ENCODE measurements at places on chromosomes 6 and 20.

GRCh38 chr6:109498052-109498451 is 15.0 kb upstream of the ZBTB24 start:
- DNase-seq: no peak

DNA sequence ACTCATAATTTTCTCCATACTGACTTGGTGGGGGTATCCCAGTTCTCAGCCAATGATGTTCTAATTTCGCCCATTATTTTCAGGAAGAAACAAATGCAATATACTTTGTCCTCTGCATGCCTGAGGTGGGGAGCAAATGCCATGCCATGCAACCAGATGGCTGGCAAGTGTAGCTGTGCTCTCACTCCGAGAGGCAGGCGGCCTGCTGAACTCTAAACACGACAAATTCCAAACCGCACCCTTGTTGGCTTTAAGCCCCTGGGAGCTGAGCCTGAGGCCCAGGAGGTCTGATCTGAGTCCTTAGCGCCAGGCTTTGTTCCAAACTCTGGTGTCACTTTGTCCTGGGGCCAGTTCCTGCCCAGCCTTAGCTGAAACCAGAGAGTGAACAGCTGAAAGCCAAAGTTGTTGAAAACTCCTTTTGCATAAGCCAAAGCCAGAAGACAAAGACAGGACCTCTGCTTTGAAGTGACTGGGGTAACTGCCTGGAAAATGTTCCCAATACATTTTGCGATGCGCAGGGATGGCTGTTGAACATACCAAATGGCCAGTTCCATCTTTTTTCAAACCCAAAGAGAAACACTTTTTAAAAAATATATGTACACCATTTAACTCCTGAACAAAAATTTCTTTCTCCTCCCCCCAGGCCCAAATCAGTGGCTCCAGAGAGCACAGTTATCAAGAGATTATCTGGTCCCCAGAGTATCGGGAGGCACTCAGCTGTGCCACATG is 46.2 kb downstream of the TTI1 start:
- no peak for DNase-seq

DNA sequence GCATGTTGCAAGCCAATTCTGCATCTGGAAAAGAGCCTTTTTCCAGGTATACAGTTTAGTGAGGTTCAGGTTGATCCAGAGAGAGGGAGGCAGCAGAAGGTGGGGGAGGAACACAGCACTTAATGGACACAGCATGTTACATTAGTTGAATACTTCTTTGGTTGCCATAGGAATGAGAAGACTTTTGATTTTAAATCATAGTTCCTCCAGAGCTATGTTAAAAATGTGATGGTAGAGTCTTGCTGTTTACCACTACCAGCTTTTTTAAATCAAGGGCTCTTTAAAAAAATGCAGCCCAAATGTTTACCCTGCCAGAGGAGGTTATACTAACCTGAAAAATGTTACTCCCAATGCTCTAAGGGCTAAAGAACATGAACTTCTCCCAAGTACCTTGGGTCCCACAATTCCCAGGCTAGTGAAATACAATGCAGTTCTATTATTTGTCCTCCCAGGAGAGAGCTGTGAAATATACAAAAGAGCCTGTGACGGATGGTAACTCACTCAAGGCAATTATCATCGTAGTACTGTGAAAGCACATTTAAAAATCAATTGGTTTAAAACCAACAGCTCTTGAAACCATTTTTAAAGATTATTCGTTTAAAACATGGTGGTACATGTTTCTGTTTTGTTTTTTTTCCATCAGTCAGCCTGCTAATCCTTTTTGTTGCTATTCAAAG is 6.9 kb upstream of the PHACTR1 start:
- no peak for DNase-seq

DNA sequence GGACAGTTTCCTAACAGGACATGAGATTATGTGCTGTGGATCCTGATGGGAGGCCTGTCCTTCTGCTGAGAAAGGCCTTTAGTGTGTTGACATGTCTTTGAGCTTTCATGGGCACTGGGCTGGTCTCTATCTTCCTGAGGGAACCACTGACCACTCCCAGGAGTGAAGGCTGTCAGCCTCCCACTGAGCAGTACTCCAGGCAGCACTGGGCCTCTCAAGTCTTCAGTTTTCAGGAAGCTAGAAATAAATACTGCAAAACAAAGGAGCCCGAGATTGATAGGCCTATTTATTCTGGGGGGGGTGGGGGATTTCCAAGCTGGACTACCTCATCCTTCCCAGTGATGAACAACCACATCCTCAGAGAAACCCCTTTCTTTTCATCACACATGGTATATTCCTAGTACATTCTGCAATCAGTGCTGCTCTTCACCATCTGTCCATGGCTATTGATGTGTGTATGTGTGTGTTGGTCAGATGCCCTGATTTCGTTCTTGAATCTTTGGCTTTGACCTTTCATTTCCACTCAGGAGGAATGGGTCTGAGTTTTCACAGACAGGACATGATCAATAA is 180.9 kb upstream of the SPTLC3 start:
- DNase-seq: no peak

GRCh38 chr6:45584127-45584526 is 206.4 kb upstream of the SUPT3H start:
- DNase-seq: no peak

- no peak for DNase-seq
Measured at GRCh38 chr6:160137130-160137988, 15.7 kb downstream of the SLC22A1 start.

GRCh38 chr20:48975955-48976354 is 54.4 kb downstream of the ARFGEF2 start:
- DNase-seq: no peak

DNA sequence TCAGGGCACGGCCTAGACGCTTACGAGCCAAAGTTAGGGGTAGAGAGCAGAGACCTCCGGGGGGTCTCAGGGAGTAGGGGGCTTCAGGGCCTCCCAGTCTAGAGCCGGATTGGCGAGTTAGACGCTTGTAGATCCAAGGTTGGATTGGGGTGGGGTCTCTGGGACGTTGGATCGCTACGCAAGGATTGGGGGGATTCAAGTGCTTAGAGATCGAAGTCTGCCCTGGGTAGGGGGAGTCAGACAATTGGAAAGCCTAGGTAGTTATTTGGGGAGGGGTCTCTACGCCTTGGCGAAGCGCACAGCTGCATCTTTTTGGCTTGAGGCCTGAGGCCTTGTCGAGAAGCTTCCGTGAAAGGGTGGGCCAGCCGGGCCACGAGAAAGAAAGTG is 469 bp downstream of the STX16 start:
- no peak for DNase-seq

DNA sequence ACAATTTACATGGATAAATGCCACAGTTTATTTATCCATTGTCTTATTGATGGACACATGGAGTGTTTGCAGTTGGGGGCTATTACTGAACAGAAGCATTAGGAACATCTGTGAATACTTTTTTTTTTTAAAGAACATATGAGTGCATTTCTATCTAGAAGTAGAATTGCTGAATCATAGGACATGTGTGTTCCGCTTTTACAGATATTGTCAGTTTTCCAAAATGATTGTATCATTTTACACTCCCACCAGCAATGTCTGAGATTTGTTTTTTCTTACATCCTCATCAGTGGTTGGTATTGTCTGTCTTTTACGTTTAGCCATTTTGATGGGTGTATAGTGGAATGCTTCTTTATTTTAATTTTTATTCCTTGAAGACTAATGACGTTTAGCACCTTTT is 42.0 kb upstream of the ASIP start:
- no peak for DNase-seq

DNA sequence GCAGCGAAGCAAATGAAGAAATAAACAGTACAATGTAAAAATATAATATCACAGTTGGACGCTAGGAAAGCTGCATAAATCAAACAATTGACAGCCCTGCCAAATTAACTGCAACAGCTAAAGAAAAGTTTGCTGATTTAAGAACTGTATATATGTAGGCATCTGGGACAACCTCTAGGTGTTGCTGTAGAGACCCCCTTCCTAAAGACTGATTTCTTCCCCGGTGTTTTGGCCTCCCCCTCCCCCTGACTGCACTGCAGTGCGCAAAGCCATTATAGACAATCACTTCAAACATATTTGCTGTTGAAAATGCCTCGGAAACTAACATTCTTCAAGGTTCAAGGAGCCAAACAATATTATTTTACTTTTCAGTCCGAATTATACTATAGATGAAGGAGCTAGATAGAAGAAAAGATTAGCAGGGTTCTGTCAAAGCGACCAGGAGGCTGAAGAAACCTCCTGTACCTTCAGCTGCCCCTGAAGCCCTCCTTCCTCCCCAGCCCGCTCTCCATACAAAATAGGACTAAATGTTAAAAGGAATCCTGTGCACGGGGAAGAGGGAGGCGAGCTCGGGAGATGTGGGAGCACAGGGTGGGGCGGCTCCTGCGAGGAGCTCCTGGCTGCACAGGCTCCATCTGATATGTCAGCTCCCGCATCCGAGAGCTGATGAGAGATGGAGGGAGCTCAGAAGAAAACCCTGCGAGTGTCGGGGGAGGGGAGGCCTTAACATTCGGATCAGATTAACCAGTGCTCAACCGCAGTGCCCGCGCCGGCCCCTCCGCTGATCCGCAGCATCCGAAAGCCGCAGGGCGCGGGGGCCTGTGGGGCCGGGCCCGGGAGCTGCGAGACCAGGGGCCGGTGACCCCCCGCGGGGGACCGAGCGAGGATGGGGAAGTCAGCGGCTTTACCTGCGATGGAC is 822 bp downstream of the ELOVL4 start:
- peak; percentile 9 for DNase-seq

- no peak for DNase-seq
Measured at GRCh38 chr6:105824732-105825131, 261.4 kb upstream of the PRDM1 start.

- DNase-seq: peak; percentile 22
Measured at GRCh38 chr6:42450477-42451332, 1.0 kb downstream of the TRERF1 start.

DNA sequence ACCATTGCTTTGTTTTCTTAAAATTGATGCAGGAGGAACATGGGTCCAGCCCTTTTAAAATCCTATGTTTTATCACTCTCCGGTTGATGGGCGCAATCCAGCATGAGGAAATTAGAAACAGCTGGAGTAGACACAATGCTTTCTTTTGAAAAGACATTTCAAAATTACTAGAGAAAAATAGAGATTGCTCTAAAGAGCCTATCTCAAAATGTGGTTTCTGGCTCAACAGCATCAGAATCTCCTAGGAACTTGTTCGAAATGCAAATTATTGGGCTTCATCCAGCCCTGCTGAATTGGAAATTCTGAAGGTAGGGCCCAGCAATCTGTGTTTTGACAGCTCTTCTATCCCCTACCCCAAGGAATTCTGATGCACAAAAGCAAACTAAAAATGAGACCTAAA is 190.8 kb upstream of the BMP2 start:
- DNase-seq: no peak

GRCh38 chr6:89144354-89144906 is 1.4 kb upstream of the PM20D2 start:
- DNase-seq: no peak

- DNase-seq: peak; percentile 28
Measured at GRCh38 chr20:53708129-53708968, 114.7 kb upstream of the ZNF217 start.

- DNase-seq: no peak
Measured at GRCh38 chr6:57224769-57225515, 2.8 kb upstream of the RAB23 start.

GRCh38 chr6:85747666-85748065 is 105.0 kb upstream of the SYNCRIP start:
- DNase-seq: no peak

GRCh38 chr20:57728762-57729161 is 18.9 kb upstream of the PMEPA1 start:
- no peak for DNase-seq

DNA sequence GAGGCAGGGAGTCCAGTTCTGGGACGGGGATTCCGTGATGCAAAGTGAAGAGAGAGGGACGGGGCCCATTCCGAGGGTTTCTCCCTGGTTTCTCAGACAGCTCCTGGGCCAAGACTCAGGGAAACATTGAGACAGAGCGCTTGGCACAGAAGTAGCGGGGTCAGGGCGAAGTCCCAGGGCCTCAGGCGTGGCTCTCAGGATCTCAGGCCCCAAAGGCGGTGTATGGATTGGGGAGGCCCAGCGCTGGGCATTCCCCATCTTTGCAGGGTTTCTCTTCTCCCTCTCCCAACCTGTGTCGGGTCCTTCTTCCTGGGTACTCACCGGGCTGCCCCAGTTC is 35.9 kb upstream of the HLA-G start:
- no peak for DNase-seq

DNA sequence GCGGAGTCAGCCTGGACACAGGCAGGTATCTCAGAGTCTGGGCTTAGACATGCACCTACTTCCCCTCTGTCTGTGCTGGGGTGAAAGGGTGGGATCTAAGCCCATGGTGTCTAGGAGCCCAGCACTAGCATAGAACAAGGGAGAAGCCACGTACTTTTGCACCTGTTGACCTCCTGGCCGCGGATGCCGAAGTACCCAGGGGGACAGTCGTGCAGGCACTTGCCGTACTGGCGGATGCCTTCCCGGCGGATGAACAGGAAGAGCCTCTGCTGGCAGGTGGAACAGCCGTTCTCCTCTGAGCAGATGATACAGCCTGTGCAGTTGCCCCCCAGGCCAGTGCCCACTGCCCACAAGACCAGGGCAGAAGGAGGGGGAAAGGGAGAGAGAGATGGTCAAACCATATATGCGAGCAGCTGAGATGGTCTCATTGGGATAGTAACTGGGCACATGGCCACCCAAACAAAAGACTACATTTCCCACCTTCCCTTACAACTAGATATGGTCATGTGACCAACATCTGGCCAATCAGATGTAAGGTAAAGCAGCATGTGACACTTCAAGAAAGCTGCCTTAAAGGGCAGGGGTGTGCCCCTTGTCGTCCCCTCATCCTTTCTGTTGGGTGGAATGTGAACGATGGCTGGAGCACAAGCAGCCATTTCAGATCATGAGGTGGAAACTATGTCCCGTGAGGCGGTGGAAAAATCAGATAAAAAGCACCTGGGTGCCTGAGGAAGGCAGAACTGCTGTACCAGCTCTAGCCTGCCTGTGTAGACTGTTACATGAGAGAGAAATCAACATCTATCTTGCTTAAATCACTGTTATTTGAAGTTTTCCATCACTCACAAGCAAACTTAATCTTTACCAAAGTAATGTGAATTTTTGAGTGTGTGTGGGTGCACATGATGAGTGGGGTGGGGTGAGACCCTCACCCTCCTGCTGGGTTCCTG is 34.0 kb downstream of the RSPO4 start:
- DNase-seq: no peak

DNA sequence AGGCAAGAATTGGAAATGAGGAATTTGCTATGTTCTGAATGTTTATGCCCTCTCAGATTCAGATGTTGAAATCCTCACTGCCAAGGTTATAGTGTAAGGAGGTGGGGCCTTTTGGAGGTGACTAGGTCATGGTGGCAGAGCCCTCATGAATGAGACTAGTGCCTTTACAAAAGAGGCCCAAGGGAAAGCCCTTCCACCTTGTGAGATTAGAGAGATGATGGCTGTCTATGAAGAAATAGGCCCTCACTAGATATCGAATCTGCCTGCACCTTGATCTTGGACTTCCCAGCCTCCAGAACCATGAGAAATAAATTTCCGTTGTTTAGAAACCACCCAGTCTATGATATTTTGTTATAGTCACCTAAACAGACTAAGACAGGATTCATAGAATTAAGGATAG is 10.4 kb downstream of the ASIP start:
- DNase-seq: no peak

DNA sequence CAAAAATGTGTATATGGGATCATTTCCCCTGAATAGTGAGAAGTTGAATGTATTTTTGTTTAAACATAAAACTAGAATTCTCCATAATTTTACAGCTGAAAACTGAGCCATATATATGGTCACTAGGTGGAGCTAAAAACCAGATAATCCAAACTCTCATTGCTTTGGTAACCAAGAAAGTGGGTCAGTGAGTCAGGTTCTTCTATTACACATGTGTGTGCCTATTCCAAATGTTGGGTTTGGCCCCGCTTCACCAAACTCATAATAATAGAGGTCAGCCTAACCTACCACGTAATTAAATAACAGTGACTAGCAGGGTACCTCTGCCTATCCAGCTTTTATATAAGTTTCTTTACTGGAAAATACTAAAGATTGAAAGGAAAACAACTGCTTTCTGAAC is 19.3 kb upstream of the RNGTT start:
- peak; percentile 18 for DNase-seq
